ENCODE measurements at places on chromosomes 12 and 14. TPM values are rescaled to one million over a fixed set of nuclear protein-coding genes. Genes with fewer than 3 reads are reported as not detected.
A peak's percentile ranks its signal among the peaks of the same experiment; 100 is the strongest.

DNA sequence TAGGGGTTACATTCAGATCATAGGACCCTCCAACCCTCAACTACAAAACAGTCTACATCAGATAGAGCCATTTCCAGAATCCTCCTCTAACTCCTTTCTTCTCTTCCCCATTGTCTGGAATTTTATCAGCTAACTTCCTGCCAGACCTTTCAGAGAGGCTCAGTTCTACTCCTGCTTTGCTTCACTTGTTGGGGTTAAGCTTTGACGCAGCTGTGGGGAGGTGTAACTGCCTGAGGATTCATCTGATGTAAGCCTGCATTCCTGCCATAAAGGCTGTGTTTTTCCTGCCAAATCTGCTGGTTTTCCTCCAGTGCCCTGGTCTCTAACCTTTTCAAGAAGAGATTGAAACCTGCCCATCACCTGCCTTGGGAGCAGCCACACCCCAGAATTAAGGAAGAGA is 16.9 kb downstream of the DHRS2 start:
- no peak overlapping the region for H3K27ac ChIP-seq
- no peaks in the 10 kb centered on the region for H3K27me3 ChIP-seq
- H3K36me3 ChIP-seq = no peaks in the 10 kb centered on the region
- no peak for DNase-seq

The CD163 gene
- total RNA-seq = 0.64 TPM

GRCh38 chr14:76267322-76268046 is 108.5 kb upstream of the ESRRB start:
- H3K4me1 ChIP-seq = no peaks in the 10 kb centered on the region
- DNase-seq = peak; percentile 1
- H3K27ac ChIP-seq = peak overlapping the region; percentile 65
- H3K36me3 ChIP-seq = no peaks in the 10 kb centered on the region

GRCh38 chr12:102029141-102029540 is 32.6 kb downstream of the WASHC3 start:
- no peak for DNase-seq
- H3K27me3 ChIP-seq = no peaks in the 10 kb centered on the region
- H3K4me3 ChIP-seq = no peak overlapping the region
- H3K27ac ChIP-seq = no peak overlapping the region
- no peaks in the 10 kb centered on the region for H3K36me3 ChIP-seq

The OR4E2 gene
- total RNA-seq = not detected

The CPNE6 gene
- not detected for total RNA-seq

DNA sequence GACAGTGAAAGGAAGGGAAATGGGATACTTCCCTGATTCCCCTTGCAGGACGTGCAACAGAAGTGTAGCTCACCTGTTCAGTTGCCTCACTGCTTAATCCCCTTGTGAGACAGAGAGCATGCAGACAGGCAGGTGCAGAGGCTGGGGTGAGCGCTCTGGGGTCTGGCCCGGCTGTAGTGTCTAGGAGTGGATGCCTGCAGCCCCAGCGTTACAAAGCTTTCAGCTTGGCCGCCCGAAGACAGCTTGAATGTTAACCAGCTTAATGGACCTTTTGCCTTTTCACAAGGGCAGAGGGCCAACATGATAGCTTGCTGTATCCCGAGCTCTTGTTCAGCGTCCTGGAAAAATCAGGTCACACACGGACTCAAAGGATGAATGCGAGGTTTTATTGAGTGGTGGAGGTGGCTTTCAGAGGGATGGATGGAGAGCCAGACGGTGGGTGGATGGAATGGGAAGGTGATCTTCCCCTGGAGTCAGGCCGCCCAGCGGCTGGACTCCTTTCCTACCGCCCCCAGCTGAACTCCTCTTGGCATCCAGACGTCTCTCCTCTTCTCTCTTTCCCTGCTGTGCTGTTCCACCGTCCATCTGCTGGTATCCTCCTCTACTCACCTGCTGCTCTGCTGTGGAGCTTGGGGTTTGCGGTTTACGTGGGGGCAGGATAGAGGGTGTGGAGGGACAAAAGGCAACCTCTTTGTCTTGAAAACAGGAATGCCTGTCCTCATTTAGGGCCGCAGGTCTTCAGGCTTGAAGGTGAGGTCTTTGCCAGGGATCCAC is 86.2 kb upstream of the RESF1 start:
- no peak overlapping the region for H3K27ac ChIP-seq
- no peak overlapping the region for H3K4me3 ChIP-seq
- H3K36me3 ChIP-seq = no peaks in the 10 kb centered on the region

DNA sequence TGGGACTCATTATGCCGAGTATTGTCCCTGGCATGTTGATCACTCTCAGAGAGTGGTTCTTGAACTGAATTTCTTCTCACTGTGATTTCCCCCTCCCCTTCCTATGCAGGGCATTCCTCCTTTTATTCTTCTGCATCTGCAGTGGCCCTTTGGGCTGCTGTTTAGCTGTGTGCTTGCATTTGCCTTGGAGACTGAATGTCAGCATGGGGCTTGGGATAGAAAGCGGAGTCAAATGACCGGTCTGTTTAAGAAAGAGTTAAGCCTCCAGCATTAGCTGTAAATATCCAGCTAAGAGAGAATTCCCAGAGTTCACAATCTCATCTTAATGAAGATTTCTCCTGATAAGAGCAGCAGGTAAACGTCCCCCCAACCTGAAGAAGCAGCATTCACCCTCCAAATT is 65.6 kb upstream of the RMST start:
- no peak overlapping the region for H3K27ac ChIP-seq
- H3K4me3 ChIP-seq = no peak overlapping the region
- no peaks in the 10 kb centered on the region for H3K36me3 ChIP-seq
- no peak for DNase-seq
- H3K4me1 ChIP-seq = no peaks in the 10 kb centered on the region

The KLRC4 gene
- 1.4 TPM for total RNA-seq

GRCh38 chr12:29756741-29757390 is 26.9 kb downstream of the TMTC1 start:
- H3K27ac ChIP-seq = no peak overlapping the region
- no peak overlapping the region for H3K4me3 ChIP-seq
- no peak for DNase-seq
- H3K36me3 ChIP-seq = no peaks in the 10 kb centered on the region
- no peaks in the 10 kb centered on the region for H3K27me3 ChIP-seq

GRCh38 chr12:128594521-128594920 is 229.2 kb downstream of the SLC15A4 start:
- no peak overlapping the region for H3K4me3 ChIP-seq
- no peaks in the 10 kb centered on the region for H3K4me1 ChIP-seq
- DNase-seq = no peak
- no peaks in the 10 kb centered on the region for H3K36me3 ChIP-seq
- no peak overlapping the region for H3K27ac ChIP-seq

DNA sequence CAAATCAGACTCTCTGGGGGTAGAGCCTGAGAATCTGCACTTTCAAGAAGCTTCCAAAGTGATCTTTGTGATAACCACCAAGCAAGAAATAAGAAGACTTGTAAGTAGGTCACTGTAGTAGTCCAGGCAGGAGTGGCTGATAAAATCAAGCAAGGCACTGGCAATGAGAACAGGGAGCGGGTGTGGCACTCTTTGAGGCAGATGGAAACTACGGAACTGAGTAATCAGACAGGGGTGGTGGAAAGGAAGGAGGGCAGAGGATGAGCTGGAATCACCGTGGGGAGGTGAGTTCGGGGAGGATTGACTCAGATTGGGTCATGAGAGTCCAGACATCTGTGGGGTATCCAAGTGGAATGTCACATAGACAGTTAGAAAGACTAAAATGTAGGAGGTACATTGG is 44.4 kb upstream of the PLXNC1 start:
- H3K4me1 ChIP-seq = peaks cover 22% of the 10 kb centered on the region
- no peaks in the 10 kb centered on the region for H3K36me3 ChIP-seq
- H3K4me3 ChIP-seq = no peak overlapping the region
- no peak for DNase-seq
- no peaks in the 10 kb centered on the region for H3K27me3 ChIP-seq

DNA sequence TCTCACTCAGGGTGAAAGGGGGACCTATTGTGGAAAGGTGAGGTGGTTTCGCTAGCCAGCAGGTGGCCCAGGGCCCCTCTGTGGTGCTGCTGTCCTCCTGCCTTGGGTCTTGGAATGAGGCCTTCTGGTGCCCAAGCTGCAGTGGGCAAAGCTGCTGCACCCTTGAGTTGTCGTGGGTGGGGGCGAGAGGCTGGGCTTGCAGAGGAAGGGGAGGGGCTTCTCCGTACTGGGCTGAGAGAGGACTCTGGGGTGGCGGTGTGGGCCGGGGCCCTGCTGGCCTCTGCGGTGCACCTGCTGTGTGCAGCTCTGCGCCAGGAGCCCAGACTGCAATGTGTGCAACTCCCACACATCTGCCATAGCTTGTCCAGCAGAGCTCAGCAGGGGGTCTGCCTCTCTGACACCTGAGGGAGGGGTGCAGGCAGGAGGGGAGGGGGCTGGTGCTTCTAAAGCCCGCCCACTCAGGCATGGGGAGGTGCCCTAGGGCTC is 145.8 kb downstream of the KIF26A start:
- no peaks in the 10 kb centered on the region for H3K36me3 ChIP-seq
- H3K27me3 ChIP-seq = no peaks in the 10 kb centered on the region
- H3K4me1 ChIP-seq = no peaks in the 10 kb centered on the region
- H3K27ac ChIP-seq = no peak overlapping the region
- DNase-seq = no peak

GRCh38 chr14:31172084-31172483 is 35.5 kb downstream of the HECTD1 start:
- no peak overlapping the region for H3K27ac ChIP-seq
- no peak overlapping the region for H3K4me3 ChIP-seq
- no peaks in the 10 kb centered on the region for H3K4me1 ChIP-seq
- H3K36me3 ChIP-seq = peaks cover 28% of the 10 kb centered on the region

- H3K4me1 ChIP-seq = no peaks in the 10 kb centered on the region
- H3K27ac ChIP-seq = no peak overlapping the region
- no peaks in the 10 kb centered on the region for H3K36me3 ChIP-seq
- H3K4me3 ChIP-seq = no peak overlapping the region
- no peak for DNase-seq
Observed at GRCh38 chr12:47980779-47981495, 17.5 kb downstream of the TMEM106C start.

DNA sequence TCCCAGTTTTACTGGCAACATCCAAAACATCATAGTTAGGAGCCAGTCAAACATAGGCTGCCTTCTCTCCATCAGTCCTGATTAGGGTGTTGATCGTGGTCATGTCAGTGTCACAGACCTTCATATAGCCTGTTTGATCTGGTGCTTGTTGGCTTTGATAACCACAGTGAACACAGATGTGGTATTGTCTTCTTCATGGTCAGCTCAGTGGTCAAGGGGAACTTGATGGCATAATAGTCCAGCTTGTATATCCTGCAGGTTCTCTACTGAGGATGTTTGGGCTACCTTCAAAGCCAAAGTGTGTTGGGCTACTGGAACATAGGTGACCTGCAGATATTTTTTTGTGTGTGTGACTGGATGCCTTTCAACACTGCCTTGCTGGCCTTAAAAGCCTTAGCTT is 21.7 kb downstream of the PRORP start:
- DNase-seq = no peak
- H3K4me1 ChIP-seq = no peaks in the 10 kb centered on the region
- no peaks in the 10 kb centered on the region for H3K27me3 ChIP-seq
- H3K36me3 ChIP-seq = no peaks in the 10 kb centered on the region

- H3K27me3 ChIP-seq = no peaks in the 10 kb centered on the region
- H3K4me3 ChIP-seq = no peak overlapping the region
- no peaks in the 10 kb centered on the region for H3K4me1 ChIP-seq
Observed at GRCh38 chr14:92704821-92705220, 43.6 kb downstream of the LGMN start.

GRCh38 chr14:49363821-49364751 is 222.1 kb downstream of the RPS29 start:
- H3K4me1 ChIP-seq = no peaks in the 10 kb centered on the region
- no peak overlapping the region for H3K27ac ChIP-seq
- DNase-seq = no peak
- H3K4me3 ChIP-seq = no peak overlapping the region

DNA sequence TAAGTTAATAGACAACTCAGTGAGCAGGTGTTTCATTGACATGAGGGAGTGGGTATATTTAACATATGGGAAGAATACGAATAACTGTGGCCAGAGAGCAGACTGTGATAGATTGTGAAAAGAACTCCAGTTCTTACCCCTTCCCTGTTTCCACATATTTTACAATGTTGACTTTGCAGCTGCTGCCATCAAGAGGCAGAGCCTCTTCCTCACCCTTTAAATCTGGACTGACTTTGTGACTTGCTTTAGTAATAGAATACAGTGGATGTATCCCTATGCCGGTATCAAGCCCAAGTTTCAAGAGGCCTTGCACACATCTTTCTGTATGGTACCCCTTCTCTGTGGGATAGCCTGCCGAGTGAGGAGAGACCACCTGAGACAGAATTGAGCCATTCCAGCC is 356.7 kb downstream of the ETNK1 start:
- no peaks in the 10 kb centered on the region for H3K36me3 ChIP-seq
- no peak for DNase-seq
- H3K27ac ChIP-seq = no peak overlapping the region

The CLEC4C gene
- total RNA-seq = not detected

GRCh38 chr12:100959481-100959880 is 164.9 kb downstream of the ANO4 start:
- H3K27ac ChIP-seq = no peak overlapping the region
- no peak overlapping the region for H3K4me3 ChIP-seq
- H3K27me3 ChIP-seq = no peaks in the 10 kb centered on the region
- DNase-seq = no peak
- H3K36me3 ChIP-seq = no peaks in the 10 kb centered on the region
- H3K4me1 ChIP-seq = no peaks in the 10 kb centered on the region

The SAMD4A gene
- total RNA-seq = 15.2 TPM

The CDH24 gene
- 9.0 TPM for total RNA-seq

- no peak for DNase-seq
- no peaks in the 10 kb centered on the region for H3K27me3 ChIP-seq
- peak overlapping the region; percentile 83 for H3K27ac ChIP-seq
- H3K36me3 ChIP-seq = peaks cover 3% of the 10 kb centered on the region
- H3K4me3 ChIP-seq = peak overlapping the region; percentile 72
Observed at GRCh38 chr12:121297435-121297991, 1.0 kb upstream of the CAMKK2 start.

The POTEM gene
- not detected for total RNA-seq

- H3K27ac ChIP-seq = no peak overlapping the region
- H3K4me3 ChIP-seq = no peak overlapping the region
- DNase-seq = no peak
- no peaks in the 10 kb centered on the region for H3K36me3 ChIP-seq
- no peaks in the 10 kb centered on the region for H3K27me3 ChIP-seq
Observed at GRCh38 chr12:40794087-40794486, 101.8 kb downstream of the CNTN1 start.

DNA sequence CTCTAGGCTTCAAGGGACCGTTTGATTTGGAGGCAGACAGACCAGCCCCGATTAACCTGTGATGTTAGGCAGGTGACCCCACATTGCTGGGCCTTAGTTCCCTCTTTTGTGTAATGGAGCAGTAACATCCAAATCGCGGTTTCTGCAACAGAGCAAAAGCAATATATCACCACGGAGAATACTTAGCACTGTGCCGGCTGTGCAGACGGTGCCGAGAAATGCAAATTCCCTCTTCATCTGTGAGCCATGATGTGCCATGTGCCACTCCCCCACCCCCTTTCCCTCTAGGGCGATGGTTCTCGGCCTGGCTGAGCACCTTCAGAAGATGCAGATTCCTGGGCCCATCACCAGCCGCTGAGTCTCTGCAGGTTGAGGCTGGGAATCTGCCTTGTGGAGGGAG is 10.9 kb downstream of the BCL7A start:
- no peak overlapping the region for H3K27ac ChIP-seq
- no peak overlapping the region for H3K4me3 ChIP-seq
- DNase-seq = no peak
- no peaks in the 10 kb centered on the region for H3K36me3 ChIP-seq

- H3K36me3 ChIP-seq = peaks cover under 1% of the 10 kb centered on the region
- peak overlapping the region; percentile 51 for H3K4me3 ChIP-seq
- peaks cover 20% of the 10 kb centered on the region for H3K4me1 ChIP-seq
- H3K27me3 ChIP-seq = no peaks in the 10 kb centered on the region
- peak overlapping the region; percentile 96 for H3K27ac ChIP-seq
Observed at GRCh38 chr14:49867831-49868719, 15.5 kb upstream of the NEMF start.

GRCh38 chr14:32013083-32013482 is 64.0 kb upstream of the ARHGAP5 start:
- no peaks in the 10 kb centered on the region for H3K36me3 ChIP-seq
- H3K27me3 ChIP-seq = no peaks in the 10 kb centered on the region
- no peak overlapping the region for H3K4me3 ChIP-seq
- H3K4me1 ChIP-seq = peaks cover 11% of the 10 kb centered on the region
